Naive thymus-derived CD8-positive, alpha-beta T cell (primary cell): ENCODE measurements at places on chromosomes 5 and 9. TPM values are rescaled to one million over a fixed set of nuclear protein-coding genes. Genes with fewer than 3 reads are reported as not detected.

Gene PCDHGA8
- 0.22 TPM for total RNA-seq

Gene TSSK1B
- total RNA-seq: not detected

Gene SLC6A3
- 0.27 TPM for total RNA-seq

Gene IPO11
- total RNA-seq: 24.1 TPM

Gene BTNL8
- not detected for total RNA-seq

Gene WHRN
- total RNA-seq: 4.2 TPM

Gene FAM120A
- 85.4 TPM for total RNA-seq

Gene LHX2
- not detected for total RNA-seq
